Aorta (tissue), 5 donors: ENCODE measurements at places on chromosomes 7 and 10. TPM values are rescaled to one million over a fixed set of nuclear protein-coding genes. Genes with fewer than 3 reads are reported as not detected.

DNA sequence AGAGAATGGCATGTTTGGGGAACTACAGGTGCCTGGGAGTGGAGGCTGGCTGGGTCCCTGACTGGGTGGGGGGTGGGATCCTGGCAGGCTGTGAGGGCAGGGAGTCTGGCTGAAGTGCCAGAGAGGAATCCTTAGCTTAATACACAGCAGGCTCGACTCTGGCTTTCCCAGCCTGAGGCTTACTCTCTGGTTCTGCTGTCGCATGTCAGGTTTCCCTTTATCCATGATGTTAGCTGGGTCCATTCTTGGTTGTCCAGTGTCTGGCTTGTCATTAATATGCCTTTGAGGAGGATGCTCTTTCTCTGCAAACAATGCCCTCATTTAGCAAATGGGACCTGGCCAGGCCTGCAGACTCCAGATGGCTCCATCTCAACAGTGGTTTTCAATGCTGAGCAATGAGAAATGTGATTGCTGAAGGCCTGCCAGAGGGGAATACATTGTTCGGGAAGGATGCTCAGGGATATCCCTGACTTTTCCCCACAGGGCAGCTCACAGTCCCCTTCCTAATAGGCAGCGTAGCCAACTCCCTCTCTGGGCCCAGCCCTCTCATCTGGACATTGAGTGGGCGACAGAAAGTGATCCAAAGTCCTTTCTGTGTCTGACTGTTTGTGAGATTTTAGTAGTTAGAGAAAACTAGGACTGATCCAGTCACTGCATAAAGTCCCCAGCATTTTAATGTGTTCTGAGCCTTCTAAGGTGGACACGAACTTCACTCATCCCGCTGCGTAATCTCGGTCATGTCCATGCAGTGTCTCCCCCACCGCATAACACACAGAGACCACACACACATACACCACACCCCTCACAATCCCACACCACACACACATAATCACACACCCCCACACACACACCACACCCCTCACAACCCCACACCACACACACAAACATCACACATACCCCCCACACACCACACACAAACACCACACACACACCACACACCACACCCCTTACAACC is 124.9 kb downstream of the ANLN start:
- no peaks in the 10 kb centered on the region for H3K27me3 ChIP-seq
- no peaks in the 10 kb centered on the region for H3K36me3 ChIP-seq

DNA sequence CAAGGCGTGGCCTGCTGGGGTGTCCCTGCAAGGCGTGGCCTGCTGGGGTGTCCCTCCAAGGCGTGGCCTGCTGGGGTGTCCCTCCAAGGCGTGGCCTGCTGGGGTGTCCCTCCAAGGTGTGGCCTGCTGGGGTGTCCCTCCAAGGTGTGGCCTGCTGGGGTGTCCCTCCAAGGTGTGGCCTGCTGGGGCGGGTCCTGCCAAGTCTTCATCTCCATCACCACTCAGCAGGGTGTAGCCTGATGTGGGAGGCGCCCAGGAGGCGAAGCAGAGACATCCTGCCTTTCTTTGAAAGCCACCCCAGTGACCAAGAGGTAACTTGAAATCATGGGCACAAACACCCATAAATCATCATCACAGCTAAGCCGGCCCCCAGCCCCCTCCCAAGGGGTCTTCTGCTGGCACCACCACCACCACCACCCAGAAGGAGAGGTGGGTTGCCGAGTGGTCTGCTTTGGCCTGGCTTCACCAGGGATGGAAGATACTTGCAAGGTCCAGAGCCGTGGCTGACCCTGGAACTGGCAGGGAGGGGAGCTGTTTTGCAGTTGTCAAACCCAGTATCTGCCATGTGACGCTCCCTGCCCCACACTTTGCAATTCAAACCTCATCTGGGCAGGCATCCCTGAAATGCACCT is 190.6 kb downstream of the EBF3 start:
- DNase-seq: no peak
- H3K4me1 ChIP-seq: no peaks in the 10 kb centered on the region
- H3K36me3 ChIP-seq: no peaks in the 10 kb centered on the region
- H3K27me3 ChIP-seq: no peaks in the 10 kb centered on the region
- H3K27ac ChIP-seq: no peak overlapping the region

DNA sequence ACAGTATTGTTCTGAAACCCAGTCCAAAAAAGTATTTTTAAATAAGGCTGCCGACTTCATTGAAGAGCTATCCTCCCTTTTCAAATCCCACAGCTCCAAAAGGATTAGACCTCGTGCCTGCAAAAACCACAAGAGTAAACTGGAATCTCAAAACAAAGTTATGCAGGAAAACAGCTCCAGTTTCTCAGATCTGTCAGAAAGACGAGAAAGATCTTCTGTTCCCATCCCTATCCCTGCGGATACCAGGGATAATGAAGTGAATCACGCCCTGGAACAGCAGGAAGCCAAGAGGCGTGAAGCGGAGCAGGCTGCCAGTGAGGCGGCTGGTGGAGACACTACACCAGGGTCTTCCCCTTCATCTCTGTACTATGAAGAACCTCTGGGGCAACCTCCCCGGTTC is 12.6 kb downstream of the MYPN start:
- no peaks in the 10 kb centered on the region for H3K4me1 ChIP-seq
- peaks cover 2% of the 10 kb centered on the region for H3K27me3 ChIP-seq
- H3K4me3 ChIP-seq: no peak overlapping the region

DNA sequence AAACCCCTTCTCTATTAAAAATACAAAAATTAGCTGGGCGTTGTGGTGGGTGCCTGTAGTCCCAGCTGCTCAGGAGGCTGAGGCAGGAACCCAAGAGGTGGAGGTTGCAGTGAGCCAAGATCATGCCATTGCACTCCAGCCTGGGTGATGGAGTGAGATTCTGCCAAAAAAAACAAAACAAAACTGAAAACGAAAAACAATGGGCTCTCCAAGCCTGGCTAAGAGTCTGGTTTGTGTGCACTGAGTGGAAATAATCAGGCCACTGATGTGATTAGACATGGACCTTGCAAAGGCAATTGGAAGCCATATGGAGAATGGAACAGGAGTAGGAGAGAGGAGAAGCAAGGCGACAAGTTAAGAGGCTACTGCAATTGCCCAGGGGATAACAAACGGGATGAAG is 60.1 kb upstream of the GSDME start:
- DNase-seq: no peak
- no peak overlapping the region for H3K27ac ChIP-seq
- H3K4me3 ChIP-seq: no peak overlapping the region

DNA sequence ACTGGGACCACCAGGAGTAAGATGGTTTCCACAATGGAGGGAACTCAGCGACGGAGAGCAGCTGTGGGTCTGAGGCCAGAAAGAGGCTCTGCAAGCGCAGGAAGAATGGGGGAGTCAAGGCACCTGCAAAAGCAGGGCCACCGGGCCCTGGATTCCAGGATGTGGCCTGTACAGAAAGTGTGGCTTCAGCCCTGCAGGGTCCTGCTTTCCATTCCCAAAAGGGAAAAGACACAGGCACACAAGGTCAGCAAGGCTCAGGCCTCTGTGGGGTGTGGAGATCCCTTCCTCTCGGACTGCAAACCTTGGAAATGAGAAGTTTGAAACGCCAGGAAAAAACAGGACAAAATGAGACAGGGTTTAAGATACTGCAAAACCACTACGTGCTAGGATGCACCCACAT is 232.5 kb downstream of the TNS3 start:
- DNase-seq: no peak
- no peaks in the 10 kb centered on the region for H3K4me1 ChIP-seq
- no peak overlapping the region for H3K4me3 ChIP-seq
- no peak overlapping the region for H3K27ac ChIP-seq

DNA sequence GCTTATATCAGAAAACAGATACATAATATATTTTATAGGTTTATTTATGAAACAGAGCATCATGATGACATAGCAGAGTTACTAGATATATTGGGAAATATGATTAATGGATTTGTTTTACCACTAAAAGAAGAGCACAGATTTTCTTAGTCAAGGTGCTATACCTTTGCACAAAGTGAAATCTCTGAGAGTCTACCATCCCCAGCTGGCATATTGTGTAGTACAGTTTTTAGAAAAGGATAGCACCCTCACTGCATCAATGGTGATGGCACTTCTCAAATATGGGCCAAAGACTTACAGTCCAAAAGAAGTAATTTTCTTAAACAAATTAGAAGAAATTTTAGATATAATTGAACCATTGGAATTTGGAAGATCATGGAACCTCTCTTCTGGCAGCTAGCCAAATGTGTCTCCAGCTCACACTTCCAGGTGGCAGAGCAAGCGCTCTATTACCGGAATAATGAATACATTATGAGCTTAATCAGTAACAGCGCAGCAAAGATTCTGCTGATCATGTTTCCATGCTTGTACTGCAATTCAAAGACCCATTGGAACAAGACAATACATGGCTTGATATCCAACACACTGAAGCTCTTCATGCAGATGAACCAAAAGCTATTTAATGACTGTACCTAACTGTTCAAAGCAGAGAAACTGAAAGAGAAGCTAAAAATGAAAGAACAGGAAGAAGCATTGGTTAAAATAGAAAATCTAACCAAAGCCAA is 21.9 kb upstream of the CREB3L2 start:
- no peak overlapping the region for H3K4me3 ChIP-seq
- H3K4me1 ChIP-seq: no peaks in the 10 kb centered on the region
- no peaks in the 10 kb centered on the region for H3K36me3 ChIP-seq
- H3K27ac ChIP-seq: no peak overlapping the region
- no peak for DNase-seq
- H3K27me3 ChIP-seq: no peaks in the 10 kb centered on the region

DNA sequence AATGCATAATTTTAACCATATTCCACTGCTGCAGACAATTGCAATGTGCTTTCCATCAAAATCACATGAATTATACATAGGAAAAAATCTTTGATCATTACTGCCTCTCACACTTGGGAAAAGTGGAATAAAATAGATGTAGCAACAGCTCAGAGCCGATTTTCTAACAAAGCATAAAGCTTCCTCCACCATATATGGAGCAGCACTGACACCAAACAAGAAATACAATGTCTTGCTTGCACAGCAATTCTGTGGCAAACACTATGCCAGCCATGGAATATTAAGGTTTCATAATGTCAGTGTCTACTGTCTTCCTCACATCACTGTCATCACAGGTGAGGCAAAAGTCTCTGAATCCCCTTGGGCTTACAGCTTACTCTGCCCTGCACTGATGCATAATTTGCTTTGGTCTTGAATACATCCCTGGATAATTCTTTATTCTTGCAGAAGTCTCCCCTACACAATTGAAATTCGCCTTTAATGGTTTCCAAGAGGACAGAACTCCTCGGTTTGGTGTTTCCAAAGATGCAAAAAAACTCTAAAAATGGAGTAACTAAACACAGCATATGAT is 198.5 kb downstream of the CACNA2D1 start:
- peaks cover 2% of the 10 kb centered on the region for H3K4me1 ChIP-seq
- no peak for DNase-seq
- no peak overlapping the region for H3K4me3 ChIP-seq

Gene CLCN1
- not detected for total RNA-seq

Gene RBM33
- 66.5 TPM for total RNA-seq

Gene ZP3
- total RNA-seq: 1.5 TPM

Gene ACSL5
- 13.4 TPM for total RNA-seq

Gene GIGYF1
- total RNA-seq: 36.0 TPM
